Activated naive CD4-positive, alpha-beta T cell treated with anti-CD3 and anti-CD28 coated beads, Interleukin-2, amount 50 U/mL, for 72 hours (primary cell): ENCODE measurements at places on chromosomes 3 and 15. TPM values are rescaled to one million over a fixed set of nuclear protein-coding genes. Genes with fewer than 3 reads are reported as not detected.

DNA sequence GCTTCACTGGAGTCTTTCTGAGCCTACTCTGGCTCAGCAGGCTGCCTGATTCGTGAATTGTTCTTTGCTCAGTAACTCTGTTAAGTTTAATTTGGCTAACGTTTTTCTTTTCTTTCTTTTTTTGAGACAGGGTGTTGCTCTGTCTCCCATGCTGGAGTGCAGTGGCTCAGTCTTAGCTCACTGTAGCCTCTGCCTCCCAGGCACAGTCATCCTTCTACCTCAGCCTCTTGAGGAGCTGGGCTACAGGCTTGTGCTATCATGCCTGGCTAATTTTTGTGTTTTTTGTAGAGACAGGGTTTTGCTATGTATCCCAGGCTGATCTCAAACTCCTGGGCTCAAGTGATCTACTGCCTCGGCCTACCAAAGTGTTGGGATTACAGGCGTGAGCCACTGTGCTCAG is 165.0 kb downstream of the PEX5L start:
- no peak for DNase-seq

GRCh38 chr3:182006431-182006830 is 294.7 kb downstream of the SOX2 start:
- no peak for DNase-seq

- no peak for DNase-seq
Observed at GRCh38 chr15:43942194-43942593, 115.4 kb downstream of the WDR76 start.

Gene TAGLN3
- 0.49 TPM for total RNA-seq

Gene NPHP3
- total RNA-seq, result 23.5 TPM

- DNase-seq, result no peak
Observed at GRCh38 chr3:49004352-49005302, 2.6 kb upstream of the WDR6 start.

GRCh38 chr3:56137415-56137814 is 330.9 kb downstream of the ERC2 start:
- DNase-seq, result no peak

DNA sequence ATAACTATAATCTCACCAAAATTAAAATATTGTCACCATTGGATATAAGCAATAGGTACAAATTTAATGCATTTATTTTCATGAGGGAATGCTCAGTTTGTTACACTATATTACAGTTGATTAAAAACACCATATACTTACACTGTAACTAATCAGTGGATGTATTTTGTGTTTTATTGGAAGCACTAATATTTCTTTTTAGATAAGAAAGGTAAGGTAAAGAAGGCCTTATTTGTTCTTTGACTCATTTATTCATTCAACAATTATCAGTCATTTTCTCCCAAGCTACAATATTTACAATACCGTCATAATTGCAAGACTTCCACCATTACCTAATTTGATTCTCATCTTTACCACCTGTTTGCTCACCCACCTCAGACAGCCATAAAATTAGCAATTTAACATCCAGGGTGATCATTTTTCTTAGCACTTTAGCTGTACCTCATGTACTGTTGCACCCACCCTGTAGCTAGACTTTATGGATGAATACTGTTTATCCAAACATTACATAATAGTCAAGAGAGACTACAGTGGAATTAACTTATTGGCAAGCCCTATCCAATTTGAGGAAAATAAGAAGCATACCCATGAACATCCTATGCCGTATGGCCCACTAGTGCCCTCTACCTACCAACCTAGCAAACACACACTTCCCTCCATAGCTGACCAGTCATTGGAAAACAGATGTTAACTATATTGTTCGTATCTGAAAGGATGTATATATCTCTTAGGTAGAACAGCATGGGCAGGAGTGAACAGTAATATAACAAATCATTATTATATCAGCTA is 229.6 kb downstream of the BBX start:
- no peak for DNase-seq

GRCh38 chr3:184325715-184326369 is 11.4 kb downstream of the EIF4G1 start:
- DNase-seq, result no peak

Gene MCF2L2
- 2.5 TPM for total RNA-seq

DNA sequence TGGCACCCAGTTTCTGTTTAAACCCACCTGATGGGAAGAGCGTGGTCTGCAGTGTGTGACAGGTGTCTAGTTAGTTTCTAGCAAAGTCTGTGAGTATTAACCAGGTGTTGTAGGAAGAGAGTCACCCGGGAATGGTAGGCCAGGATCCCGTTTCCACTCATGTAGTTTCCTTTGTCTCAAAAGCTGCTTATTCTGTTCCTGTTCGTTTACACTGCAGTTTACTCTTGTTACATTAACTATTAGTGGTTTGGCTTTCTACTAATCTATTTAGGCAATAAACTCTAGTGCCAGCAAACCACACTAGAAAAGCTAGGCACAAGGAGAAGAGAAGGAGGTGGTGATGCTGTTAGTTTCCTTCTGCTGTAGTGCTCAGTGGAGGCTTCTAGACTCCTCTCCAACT is 32.7 kb downstream of the WDR76 start:
- DNase-seq, result no peak

Gene DNAH1
- total RNA-seq, result 19.8 TPM

- no peak for DNase-seq
Observed at GRCh38 chr15:65027593-65027992, 1.8 kb downstream of the MTFMT start.

Gene ABHD14A
- total RNA-seq, result 9.0 TPM

Gene SLC12A1
- not detected for total RNA-seq

- no peak for DNase-seq
Observed at GRCh38 chr3:49132437-49133225, at the start of gene LAMB2. TSS of gene LAMB2 (minus strand) at chr3:49133050. CDS start at chr3:49132867, 183 bp downstream.

Gene ITIH1
- total RNA-seq, result not detected

GRCh38 chr15:90765531-90765930 is 48.4 kb downstream of the BLM start:
- no peak for DNase-seq

GRCh38 chr15:51982770-51983103 is 11.2 kb upstream of the LEO1 start:
- DNase-seq, result no peak

GRCh38 chr3:131329774-131330173 is 51.8 kb upstream of the NUDT16 start:
- DNase-seq, result no peak

GRCh38 chr3:98361289-98361688 is 7.6 kb downstream of the OR5K4 start:
- no peak for DNase-seq

Gene SLITRK3
- not detected for total RNA-seq

Gene PLA1A
- total RNA-seq, result 0.52 TPM
